ENCODE measurements at places on chromosomes 16 and 17.

DNA sequence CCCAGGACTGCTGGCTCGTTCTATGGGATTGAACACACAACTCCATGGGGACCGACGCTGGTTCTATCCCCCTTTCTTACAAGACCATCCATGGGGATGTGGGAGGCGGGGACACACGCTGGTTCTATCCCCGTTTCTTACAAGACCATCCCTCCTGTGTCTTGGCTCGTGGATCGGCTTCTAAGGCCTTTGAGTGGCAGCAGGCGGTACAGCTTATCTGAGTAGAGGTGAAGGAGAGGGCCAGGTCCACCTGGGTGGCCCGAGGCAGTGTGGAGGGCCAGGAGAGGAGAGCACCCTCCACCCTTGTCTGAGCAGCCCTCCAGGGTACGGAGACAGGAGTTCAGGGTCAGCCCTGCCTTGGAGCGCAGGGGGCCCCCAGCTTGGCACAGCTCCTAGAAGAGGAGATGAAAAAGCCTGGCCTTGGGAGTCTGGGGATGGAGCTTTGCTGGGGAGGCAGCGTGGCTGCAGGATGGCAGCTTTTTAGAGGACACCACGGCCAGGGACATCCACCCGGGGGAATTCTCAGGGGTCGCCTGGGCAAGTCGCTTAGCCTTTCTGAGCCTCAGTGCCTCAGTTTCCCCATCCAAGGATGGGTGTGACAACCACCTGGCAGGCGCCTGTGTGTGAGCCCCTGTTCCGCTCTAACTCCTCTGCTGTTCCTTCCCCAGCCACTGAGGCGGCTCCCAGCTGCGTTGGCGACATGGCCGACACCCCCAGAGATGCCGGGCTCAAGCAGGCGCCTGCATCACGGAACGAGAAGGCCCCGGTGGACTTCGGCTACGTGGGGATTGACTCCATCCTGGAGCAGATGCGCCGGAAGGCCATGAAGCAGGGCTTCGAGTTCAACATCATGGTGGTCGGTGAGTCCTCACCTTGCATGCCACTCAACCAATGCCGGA, 341.0 kb downstream of the SEC14L1 start:
- no peak for DNase-seq

GRCh38 chr16:79557421-79557820, 43.1 kb downstream of the MAF start:
- DNase-seq: no peak

GRCh38 chr17:48348352-48348751, 81.7 kb downstream of the SKAP1 start:
- no peak for DNase-seq

DNA sequence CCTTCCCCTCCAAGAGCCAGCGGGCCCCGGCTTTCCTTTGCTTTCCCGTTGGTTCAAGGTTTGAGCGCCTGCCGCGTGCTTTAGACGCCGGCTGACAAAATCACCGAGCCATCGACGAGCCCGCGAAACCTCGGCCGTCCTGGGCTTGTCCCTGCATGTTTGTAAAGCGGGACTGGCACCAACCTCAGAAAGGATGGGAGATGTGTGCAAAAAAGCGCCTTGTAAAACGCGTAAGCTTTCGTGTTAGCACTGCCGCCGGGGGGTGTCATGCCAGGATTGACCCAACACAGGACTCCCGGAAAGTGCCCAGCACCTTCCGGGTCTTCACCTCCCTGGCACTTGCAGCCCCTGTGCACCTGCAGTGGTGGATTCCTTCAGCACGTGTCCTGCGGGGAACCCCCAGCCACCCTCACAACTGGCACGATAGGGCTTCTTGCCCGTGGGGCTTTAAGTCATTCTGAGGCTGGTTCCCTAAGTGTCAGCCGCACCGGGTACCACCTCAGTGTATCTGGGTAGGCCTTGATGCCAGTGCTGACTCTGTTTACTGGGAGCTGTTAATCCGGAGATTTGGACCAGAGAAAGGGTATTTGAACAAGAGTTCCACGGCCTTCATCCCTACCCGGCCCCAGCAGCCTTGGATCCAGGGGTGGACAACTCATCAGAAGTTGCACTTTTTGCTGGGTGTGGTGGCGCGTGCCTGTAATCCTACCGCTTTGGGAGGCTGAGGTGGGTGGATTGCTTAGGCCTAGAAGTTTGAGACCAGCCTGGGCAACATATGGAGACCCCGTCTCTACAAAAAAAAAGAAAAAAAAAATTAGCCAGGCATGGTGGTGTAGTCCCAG, 817 bp downstream of the NDUFAF8 start:
- peak; percentile 61 for DNase-seq

- peak; percentile 38 for DNase-seq
These were observed 188.6 kb upstream of the PSMD7 start for GRCh38 chr16:74107795-74108610.

GRCh38 chr17:35708951-35709350, 22.5 kb upstream of the RASL10B start:
- DNase-seq: no peak

GRCh38 chr17:39210093-39210434, 10.0 kb downstream of the RPL19 start:
- DNase-seq: no peak

- peak; percentile 79 for DNase-seq
These were observed 12.6 kb upstream of the TCF25 start for GRCh38 chr16:89860747-89861304.

- DNase-seq: no peak
These were observed 24.0 kb downstream of the SMARCE1 start for GRCh38 chr17:40623419-40624210.

GRCh38 chr16:29975134-29975538, 1.5 kb downstream of the TAOK2 start:
- no peak for DNase-seq
